HFFc6 (cell line): ENCODE measurements at places on chromosomes 1 and 21.

GRCh38 chr1:15251857-15252835 is 5.1 kb downstream of the FHAD1 start:
- no peak for DNase-seq

- DNase-seq: no peak
Measured at GRCh38 chr1:20476265-20477038, 9.6 kb downstream of the CAMK2N1 start.

DNA sequence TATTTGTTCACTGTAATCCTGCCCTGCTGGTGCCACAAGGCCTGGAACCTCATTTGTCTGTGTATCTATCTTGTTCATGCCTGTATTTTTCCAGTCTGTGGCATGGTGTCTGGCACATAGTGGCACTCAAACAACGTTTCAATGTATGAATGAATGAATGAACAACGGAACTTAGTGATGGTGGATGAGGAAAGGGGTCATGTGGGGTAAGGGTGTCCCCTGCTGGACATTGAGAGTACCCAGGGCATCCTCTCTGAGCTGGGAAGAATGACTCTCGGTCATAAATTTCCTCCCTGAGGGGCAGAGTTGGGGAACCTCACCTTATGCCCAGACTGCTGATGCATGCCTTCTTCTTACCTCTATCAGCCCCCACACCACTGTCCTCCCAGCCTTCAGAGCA is 18.9 kb upstream of the ZNF683 start:
- peak; percentile 53 for DNase-seq

GRCh38 chr1:154567386-154568156 is at the start of gene CHRNB2:
Gene CHRNB2 (plus strand): TSS chr1:154567778. CDS start chr1:154568045, 267 bp downstream.
- DNase-seq: no peak

- DNase-seq: peak; percentile 10
Measured at GRCh38 chr1:38123356-38124135, 77.0 kb upstream of the POU3F1 start.

DNA sequence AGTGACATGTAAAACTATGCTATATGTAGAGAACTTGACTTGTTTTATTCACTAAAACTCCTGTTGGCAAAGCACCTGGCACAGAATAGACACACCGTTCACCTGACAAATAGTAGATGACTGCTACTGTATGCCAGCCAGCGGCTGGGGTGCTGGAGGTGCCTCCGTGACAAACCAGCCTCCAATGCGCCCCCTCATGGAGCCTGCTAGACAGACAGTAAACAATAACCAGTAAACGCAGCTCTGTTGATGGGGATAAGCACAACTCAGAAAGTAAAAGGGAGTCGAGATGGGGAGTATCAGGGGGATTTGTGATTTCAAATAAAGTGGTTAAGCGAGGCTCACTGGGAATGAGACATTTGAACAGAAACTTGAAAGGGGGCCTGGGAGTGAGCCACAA is 107.2 kb downstream of the PRDM2 start:
- peak; percentile 7 for DNase-seq

- no peak for DNase-seq
Measured at GRCh38 chr1:232435729-232436128, 194.2 kb downstream of the SIPA1L2 start.

GRCh38 chr1:22133247-22133930 is 9.5 kb downstream of the WNT4 start:
- DNase-seq: no peak

DNA sequence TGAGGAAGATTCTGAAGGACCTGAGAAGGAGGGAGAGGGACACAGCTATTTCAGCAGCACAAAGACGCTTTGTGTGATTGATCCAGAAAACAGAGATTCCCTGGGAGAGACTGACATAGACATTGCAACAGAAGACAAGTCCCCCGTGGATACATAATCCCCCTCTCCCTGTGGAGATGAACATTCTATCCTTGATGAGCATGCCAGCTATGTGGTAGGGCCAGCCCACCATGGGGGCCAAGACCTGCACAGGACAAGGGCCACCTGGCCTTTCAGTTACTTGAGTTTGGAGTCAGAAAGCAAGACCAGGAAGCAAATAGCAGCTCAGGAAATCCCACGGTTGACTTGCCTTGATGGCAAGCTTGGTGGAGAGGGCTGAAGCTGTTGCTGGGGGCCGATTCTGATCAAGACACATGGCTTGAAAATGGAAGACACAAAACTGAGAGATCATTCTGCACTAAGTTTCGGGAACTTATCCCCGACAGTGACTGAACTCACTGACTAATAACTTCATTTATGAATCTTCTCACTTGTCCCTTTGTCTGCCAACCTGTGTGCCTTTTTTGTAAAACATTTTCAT is 161.3 kb upstream of the SGIP1 start:
- DNase-seq: no peak

DNA sequence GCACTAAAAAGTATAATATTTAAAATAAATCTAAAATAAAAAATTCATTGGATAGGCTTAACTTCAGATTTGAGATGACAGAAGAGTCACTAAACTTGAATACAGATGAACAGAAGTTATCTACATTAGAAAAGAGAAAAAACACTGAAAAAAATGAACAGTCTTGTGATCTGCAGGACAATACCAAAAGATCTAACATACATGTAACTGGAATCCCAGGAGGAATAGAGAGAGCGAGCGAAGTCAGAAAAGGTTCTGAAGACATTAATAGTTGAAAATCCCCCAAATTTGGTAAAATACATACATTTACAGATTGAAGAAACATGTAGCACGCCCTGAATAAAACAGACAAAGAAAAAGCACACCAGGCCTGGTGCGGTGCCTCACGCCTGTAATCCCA is 21.2 kb downstream of the B3GALNT2 start:
- no peak for DNase-seq
